Stromal cell of bone marrow (primary cell): ENCODE measurements at places on chromosomes 13 and 19.
A peak's percentile ranks its signal among the peaks of the same experiment; 100 is the strongest.

DNA sequence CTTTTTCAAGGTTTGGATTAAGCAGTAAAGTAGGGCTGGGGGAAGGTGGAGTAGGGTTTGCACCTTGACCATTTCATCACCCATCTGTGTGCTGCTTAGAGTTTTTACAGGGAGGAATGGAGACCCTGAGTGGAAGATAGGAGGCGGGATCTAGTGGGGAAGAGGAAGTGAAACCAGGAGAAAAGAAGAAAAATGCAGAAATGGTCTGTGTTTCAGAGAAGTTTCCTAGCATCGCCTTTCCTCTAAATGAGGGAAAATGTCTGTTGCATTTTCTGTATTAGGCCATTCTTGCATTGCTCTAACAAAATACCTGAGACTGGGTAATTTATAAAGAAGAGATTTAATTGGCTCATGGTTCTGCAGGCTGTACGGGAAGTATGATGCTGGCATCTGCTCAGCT lies 64.1 kb downstream of the TPT1 start:
- DNase-seq, result no peak

DNA sequence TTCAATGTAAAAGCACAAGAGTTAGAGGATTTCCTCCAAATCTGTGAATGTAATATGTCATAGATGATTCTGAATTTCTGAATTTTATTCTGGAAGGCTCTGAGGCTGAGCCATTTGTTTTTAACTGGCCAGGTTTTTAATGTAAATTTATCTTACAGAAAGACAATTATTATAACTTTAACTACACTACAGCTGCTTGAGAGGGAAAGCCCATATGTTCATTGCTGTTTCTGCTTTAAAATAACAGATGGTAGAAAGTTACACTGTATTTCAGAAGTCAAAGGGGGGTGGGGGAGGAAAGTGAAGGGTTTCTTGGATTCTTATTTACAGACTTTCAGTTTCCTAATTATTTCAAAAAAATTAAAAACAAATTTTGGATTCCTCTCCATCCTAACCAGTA lies 62.8 kb downstream of the DNAJC15 start:
- no peak for DNase-seq

GRCh38 chr13:94656766-94657165 lies 55.1 kb downstream of the GPR180 start:
- DNase-seq, result peak; percentile 37

DNA sequence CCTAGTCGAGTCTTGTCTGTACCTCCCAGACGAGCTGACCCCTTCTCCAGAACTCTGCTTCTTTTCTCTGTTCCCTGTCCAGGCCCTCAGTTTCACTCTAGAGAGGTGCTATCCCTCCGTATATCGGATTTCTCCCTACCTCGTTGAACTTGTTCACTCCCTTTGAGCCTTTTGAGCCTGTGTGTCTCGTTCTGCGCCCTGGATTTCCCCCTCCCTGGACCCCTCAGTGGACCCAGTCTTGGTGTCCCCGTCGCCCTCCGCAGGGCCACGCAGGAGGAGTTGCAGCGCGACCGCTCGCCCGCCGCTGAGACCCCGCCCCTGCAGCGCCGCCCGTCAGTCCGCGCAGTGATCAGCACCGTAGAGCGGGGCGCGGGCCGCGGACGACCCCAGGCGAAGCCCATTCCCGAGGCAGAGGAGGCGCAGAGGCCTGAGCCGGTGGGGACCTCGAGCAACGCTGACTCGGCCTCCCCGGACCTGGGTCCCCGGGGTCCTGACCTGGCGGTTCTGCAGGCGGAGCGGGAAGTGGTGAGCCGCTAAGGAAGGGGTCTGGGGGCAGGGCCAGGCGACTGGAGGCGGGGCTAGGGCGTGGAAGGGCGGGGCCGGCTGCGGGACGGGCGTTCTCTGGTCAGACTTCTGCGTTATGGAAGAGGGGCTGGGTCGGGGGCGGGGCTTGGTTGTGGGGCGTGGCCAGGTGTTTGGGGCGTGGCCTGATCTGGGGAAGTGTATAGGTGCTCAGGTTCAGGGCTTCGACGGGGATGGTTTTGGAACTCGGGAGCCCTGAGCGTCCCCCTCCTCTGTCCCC lies 5.5 kb downstream of the EPS8L1 start:
- no peak for DNase-seq

DNA sequence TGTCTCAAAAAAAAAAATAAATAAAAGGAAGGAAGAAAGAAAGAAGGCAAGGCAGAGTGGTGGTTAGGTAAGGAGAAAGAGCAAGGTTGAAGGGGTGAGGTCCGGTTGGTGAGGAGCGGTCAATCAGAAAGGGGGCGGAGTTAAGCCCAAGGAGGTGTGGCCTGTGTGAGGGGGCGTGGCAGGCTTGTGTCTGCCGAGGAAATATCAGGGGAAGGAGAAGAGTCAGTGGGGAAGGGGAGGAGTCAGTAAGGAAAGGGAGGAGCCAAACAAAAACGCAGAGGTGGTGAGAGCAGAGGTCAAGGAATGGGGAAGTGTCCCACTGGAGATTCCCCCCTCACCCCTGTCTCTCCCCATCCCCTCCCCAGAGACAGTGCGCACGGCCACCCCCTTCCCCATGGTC lies 5.9 kb downstream of the CACNG7 start:
- no peak for DNase-seq

DNA sequence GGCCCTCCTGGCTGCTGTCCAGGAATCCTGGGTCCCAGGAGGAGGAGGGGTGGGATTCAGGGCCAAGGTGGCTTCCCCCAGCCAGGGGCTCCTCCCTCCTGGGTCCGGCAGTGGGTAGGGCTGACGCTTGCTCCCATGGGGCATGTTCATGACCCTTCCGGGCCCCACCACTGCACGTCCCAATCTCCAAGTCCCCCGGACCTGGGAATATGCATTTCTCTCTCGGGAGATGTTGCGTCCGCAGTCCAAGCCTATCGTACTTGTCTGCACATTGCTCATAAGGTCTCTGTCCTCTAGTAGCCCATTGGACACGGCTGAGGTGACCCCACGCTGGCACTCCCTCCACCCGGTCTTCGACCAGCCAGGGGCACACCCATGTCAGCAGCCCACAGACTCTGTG lies 192.3 kb downstream of the TEX29 start:
- DNase-seq, result no peak

- DNase-seq, result no peak
Measured at GRCh38 chr13:43838909-43839308, 40.6 kb downstream of the CCDC122 start.
